ENCODE measurements at places on chromosomes 11 and 22.

DNA sequence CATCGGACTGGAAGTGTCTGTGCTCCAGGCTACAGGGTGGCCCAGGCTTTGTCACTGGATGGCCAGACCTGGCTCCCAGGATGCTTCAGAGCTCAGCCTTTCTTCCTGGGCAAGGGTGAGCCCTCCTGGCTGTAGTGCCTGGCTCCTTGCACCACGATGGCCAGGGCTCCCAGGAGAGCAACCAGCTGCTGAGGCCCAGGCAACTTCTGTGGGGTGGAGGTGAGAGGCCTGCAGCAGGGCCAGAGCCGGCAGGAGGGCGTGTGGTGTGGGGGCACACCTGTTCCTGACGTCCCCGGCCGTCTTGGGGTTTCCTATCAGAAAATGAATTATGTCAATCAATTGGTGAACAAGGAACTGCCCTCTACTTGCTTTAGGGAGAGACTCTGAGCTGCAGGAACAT, 82.1 kb downstream of the DHCR7 start:
- no peak for DNase-seq

DNA sequence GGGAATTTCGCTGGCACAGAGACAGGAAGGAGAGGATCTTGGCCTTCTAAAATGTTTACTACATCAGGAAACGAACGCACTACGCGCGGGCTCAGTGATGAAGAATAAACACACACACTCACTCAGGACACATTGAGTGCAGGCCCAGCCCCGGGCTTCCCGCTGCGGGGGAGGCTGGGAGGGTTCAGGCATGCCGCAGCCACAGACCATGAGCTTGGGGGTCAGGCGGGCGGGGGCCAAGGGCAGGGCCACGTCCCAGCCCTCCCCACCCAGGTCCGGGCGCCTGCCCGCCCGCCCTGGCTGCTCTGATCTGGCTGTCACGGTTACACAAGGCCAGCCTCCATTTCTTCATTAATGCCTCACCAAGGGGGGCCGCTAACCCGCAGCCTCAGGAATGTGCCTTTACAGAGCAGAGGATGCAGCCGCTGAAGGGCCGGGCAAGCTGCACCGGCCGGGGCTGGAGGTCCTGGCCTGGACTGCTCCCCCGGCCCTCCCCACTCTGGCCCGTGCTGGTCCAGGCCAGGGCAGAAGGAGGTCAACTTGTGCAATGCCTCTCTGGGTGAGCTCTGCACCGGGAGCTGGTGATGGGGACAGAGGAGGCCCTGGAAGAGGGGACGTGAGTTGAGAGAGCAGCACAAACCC, 41.7 kb downstream of the IGF2 start:
- DNase-seq = peak; percentile 84

- no peak for DNase-seq
Measured at GRCh38 chr11:19895776-19896175, 183.1 kb downstream of the NAV2 start.

- DNase-seq = no peak
Measured at GRCh38 chr11:96943970-96944369, 554.2 kb downstream of the JRKL start.

- DNase-seq = peak; percentile 40
Measured at GRCh38 chr11:108069947-108070346, 51.4 kb upstream of the ACAT1 start.

GRCh38 chr11:45057938-45058646, 88.3 kb upstream of the PRDM11 start:
- DNase-seq = no peak

GRCh38 chr11:120801801-120802689, 221.9 kb upstream of the TBCEL start:
- peak; percentile 73 for DNase-seq

DNA sequence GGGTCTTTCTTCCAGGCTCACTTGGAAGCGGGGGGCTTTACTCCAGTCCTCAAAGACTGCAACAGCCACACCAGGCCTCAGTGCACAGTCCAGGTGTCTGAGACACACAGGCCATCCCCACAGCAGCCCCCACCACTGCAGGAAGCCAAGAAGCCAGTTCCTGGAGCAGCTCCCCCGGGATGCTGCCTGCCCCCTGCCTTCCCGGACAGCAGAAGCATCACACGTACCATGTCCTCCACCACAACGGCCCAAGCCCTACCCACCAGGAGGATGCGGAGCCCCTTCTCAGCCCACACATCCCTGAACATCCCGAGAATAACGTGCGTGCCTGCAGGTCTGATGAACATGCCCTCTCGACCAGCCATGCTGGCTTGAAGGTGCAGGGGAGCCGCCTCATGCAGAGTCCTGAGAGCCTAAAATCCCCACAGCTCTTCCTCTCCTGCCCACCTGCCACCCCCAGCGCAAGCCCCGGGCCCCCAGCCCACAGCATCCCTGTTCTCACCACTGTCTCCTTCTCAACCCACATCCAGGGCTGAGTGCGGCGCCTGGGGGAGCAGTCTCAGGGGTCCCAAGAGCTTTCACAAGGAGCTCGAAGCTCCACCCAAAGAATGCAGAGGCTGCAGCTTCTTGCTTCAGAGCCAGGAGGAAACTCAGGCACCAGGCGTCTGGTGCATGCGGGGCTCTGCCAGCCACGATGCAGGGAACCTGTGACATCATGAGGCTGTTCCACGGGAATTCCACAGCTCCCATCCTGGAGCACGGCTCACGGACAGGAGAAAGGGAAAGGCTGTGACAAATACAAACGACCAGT, 209.6 kb downstream of the BRD1 start:
- no peak for DNase-seq

DNA sequence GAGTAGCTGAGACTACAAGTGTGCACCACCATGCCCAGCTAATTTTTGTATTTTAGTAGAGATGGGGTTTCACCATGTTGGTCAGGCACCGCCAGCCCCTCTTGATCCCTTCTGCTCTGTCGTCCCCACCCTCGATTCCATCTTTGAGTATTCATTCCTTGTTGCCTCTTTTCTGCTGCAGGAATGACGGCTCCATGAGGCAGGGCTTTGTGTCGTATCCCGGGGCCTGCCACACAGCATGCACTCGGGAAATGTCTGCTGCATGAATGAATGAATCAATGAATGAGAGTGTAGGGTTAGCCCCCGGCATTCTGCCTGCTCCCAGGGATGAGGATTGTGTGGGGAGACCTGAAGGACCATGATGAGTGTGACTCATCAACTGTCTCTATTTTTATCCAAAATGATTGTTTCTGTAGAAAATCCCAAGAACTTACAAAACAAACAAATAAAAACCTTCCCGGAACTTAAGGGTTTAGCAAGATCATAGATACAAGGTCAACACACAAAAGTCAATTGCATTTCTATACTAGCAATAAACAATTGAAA, 54.6 kb upstream of the SLC22A12 start:
- DNase-seq = peak; percentile 44

- no peak for DNase-seq
Measured at GRCh38 chr11:10483584-10483983, 28.5 kb downstream of the AMPD3 start.

DNA sequence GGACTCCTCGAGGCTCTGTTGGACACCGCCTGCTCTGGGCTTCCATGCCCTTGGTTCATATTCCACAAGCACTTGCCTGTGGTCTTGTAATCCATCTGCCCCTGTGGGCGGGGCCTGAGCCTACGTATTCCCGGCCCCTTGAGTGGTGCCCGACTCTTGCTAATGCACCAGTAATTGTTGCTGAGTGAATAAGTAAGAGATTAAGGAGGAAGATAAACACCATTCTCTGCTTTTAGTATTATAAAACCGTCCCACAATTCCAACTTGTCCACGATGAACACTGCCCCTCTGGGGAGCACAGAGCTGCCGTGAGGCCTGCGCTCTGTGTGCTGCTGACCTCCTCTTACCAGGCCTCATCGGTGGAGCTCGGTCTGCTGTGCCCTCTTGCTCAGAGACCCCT, 50.3 kb downstream of the MICAL2 start:
- no peak for DNase-seq

DNA sequence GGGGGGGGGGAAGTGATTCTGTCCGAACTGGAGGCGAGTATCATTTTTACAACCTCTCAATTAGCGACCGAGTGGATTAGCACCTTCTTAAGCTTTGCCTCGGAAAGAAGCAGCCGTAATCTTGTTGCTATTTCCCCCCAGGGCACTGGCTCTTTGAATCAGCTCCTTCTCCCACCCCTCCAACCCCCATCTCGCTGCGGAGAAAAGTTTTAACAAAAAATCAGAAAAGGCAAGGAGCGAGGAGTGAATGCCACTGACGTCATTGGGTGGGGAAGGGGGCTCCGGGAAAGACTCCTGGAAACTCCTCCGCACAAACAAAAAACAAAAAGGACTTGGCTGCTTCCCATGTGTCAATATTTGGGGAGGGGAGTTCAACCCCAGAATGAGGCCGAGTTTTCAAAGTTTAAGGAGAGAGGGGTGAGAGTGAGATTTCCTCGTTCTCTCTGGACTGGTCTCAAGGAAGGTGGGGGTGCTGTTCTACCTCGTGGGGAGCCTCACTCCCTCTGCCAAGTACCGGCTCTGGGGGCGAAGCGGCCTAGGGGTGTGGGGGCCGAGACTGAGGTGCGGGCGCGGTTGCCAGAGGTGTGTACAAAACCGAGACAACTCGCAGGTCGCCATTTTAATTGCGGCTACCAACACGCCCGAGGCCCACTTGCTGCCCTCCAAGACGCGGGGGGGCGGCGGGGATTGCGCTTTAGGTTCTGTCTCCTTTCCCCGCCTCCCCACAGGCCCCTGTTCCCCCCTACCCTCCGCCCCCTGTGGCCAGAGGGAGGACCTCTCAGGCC, 2.5 kb upstream of the PAX6 start:
- no peak for DNase-seq

- no peak for DNase-seq
Measured at GRCh38 chr22:11629661-11630385, 3898.2 kb upstream of the OR11H1 start.

GRCh38 chr22:44372611-44373010, 59.9 kb upstream of the SHISAL1 start:
- no peak for DNase-seq

DNA sequence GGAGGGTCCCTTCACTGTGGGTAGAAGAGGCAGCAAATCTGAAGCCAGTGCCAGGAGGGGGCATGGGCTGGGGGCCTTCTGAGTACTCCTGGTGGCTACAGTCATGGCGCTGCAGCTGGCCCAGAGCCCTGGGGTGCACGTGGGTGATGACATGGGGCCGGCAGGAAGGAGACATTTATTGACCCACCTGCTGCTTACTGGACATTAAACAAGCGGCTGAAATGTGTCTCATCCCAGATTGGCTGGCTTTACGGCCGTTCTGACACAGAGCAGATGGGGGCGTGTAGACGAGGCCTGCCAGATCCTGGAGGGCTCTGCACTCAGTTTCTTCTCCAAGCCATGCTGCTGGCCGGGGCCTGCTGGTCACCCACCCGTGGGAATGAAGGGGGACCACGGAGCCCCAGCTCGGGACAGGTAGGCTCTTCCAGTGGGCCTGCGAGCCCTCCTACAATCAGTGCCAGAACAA, 906.9 kb downstream of the BRD1 start:
- DNase-seq = no peak

GRCh38 chr22:31218565-31219262, 6.6 kb downstream of the LIMK2 start:
- DNase-seq = no peak

GRCh38 chr11:14789879-14790484, 102.0 kb downstream of the CYP2R1 start:
- DNase-seq = no peak

- DNase-seq = no peak
Measured at GRCh38 chr11:71311928-71312510, 59.6 kb upstream of the SHANK2 start.

GRCh38 chr11:124195189-124195734, 12.1 kb downstream of the OR10D3 start:
- DNase-seq = peak; percentile 52

DNA sequence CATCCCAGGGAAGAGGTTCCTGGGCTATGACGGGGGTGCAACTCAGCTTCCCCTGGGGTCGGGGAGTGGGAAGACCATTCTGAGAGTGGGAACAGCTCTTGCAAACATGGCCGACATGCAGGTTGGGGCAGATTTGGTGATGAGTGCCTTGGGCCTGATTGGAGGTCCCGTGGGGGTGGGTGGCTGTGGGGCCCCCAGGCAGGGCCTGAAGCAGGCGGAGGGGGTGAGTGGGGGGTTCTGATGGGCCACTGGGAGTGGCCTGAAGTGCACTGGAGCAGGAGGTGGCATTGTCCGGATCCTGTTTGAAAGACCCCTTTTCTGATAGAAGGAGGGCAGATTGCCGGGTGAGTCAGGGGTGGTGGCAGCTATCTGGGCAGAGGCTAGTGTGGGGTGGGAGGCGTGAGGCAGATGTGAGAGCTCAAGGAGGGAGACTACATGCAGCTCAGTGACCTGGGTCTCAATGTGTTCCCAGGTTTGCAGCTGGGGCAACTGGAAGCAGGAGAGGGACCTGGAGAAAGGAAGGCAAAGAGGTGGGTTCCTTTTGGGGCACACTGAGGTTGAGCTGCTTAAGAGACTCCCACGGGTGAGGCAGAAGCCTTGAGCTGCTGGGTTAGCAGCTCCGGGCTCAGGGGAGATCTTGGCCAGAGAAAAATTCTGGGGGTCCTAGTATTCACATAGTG, 15.1 kb downstream of the MYEOV start:
- DNase-seq = no peak

- no peak for DNase-seq
Measured at GRCh38 chr11:82082976-82083375, 650.7 kb downstream of the FAM181B start.

DNA sequence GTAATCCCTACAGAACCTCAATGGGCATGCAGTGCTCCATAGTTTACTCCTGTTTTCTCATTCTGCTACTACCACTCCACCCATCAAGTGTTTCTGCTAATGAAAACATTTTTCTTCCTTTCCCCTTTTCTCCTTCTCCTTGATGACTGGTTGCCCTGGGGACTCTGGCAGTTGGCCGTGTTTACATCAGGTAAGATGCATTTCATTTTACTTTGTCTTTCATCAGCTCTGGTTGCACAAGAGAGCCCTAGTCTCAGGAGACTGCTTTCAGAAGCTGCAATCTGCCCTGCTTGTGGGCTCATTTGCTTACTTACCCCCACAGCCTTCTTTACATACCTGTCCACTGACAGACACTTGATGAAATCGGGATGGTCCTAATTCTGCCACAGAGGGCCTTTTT, 19.6 kb upstream of the LIMK2 start:
- DNase-seq = no peak

GRCh38 chr11:86108191-86108590, 39.3 kb upstream of the PICALM start:
- no peak for DNase-seq

- no peak for DNase-seq
Measured at GRCh38 chr11:113436672-113437252, 38.4 kb downstream of the DRD2 start.

DNA sequence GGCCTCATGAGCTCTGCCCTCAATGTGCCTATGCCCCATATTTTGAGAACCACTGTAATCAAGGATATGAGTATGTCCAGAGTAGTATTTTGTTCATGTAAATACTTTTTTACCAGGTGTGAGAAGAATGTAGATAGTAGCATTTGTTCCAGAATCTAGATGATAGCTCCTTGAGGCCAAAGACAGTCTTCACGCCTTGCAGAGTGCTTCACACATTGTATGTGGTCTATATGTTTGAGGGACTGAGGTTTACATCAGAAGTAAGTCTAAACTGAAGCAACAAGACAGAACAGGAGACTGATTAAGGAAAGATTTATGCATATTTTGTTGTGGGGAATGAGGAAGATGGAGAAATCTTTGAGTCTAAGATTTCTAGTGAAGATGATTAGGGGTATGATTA, 12.5 kb downstream of the CEP57 start:
- no peak for DNase-seq
